ENCODE measurements at places on chromosomes 7 and 10.

DNA sequence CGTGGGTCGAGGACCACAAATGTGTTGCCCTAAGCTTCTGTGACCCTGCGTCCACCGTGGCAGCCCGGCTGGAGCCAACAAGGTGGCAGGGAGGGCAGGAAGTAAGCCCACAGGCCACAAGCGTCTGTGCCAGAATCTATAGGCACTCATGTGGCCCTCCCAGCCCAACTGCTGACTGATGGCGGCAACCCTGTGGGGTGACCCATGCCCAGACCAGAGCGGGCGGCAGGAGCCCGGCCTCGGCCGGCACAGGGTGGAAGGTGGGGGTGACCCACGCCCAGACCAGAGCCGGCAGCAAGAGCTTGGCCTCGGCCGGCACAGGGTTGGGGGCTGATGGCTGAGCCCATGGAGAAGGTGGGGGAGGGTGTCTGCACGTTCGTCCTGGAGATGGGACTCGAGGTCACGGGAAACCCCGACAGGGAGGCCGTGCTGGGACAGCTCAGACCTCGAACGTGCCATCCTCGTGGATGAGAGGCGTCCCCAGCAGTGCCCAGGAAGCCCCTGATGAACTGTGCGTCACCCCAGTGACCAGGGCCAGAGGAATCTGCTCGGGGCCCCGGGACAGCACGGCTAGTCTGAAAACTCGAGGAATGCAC lies 181.0 kb downstream of the ELFN1 start:
- DNase-seq, result no peak

DNA sequence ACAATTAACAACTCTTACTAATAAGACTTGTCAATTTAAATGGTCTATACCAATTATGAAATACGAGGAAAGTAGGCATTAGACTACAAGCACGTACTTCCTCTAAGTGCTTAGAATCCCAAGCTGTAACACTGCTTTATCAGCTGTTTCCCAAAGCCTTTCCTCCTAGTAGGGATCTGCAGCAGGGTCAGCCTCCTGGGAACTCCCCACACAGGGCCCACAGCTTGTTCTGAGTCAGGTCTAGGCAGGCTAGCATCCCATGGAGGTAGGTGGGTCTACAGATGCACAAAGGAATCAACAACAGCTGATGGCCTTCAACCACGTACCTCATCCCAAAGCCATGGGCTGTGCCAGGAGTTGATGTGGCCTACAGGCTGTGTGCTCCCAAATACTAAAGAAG lies 14.7 kb downstream of the MMS19 start:
- DNase-seq, result no peak

GRCh38 chr7:111867348-111867931 lies 305.1 kb upstream of the IMMP2L start:
- no peak for DNase-seq

DNA sequence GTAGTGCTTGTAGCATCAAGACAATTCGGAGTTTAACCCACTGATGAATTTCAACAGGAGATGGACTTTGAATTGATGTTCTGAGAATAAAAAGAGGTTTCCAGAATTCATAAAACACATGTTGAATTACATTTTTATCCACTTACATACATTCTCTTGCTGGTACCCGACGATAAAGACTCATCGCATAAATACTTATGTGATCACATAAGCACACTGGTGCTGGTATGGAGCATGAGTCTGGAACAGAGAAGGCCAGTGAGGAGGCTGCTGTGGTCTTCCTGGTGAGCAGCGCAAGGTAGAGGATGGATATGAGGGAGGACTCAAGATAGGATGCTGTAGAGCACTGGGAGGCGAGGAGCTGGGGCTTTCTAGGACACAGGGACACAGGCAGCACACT lies 109.0 kb downstream of the RNF216 start:
- no peak for DNase-seq

GRCh38 chr10:22962817-22963216 lies 35.0 kb downstream of the ARMC3 start:
- no peak for DNase-seq

- no peak for DNase-seq
Observed at GRCh38 chr7:14734839-14735321, 167.7 kb downstream of the DGKB start.

DNA sequence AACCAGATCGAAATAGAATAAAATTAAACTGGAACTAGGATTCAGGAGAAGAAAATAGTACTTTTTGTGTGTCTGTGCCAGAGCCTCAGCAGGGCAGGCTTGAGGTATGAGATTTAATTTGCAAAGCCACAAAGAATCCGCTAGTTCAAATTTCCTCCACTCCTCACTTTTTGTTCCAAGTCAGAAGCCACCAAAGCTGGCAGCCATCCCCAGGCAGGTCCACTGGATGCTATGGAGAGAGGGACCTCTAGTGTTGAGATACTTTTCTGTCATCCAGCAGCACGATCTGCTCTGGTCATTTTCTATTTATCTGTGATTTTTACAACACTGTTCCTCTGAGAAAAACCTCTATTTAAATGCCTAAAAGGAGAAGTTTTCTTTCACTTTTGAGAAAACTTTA lies 147.9 kb upstream of the FRMD4A start:
- DNase-seq, result no peak
